ENCODE measurements at places on chromosomes 6 and 20. TPM values are rescaled to one million over a fixed set of nuclear protein-coding genes. Genes with fewer than 3 reads are reported as not detected.

ENTPD6 gene
- 29.3 TPM for total RNA-seq

DNA sequence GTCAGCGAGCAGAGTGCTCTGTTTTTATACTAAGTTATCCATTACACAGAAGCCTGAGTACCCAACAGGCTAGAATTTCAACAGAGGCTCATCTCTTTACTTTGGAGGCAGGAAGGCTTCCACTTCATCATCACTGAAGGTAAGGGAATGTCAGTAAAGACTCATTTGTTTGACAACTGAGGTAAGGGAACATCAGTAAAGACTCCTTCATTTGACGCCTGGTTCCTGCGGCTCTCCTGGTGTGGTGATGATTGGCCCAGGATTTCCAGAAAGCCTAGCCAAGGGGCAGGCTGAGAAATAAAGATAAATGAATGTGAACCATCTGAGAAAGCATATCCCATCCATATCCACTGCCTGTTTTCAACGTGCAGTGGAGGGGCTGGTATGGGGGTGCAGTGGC, 244.6 kb upstream of the ECI2 start:
- no peak for DNase-seq

ME1 gene
- total RNA-seq, result 18.9 TPM

SERINC3 gene
- 84.7 TPM for total RNA-seq

CGA gene
- total RNA-seq, result not detected

GRCh38 chr6:29925727-29926412, 16.5 kb upstream of the HLA-A start:
- no peak for DNase-seq

SLC44A4 gene
- total RNA-seq, result 1.5 TPM

VNN1 gene
- total RNA-seq, result 0.24 TPM

DNA sequence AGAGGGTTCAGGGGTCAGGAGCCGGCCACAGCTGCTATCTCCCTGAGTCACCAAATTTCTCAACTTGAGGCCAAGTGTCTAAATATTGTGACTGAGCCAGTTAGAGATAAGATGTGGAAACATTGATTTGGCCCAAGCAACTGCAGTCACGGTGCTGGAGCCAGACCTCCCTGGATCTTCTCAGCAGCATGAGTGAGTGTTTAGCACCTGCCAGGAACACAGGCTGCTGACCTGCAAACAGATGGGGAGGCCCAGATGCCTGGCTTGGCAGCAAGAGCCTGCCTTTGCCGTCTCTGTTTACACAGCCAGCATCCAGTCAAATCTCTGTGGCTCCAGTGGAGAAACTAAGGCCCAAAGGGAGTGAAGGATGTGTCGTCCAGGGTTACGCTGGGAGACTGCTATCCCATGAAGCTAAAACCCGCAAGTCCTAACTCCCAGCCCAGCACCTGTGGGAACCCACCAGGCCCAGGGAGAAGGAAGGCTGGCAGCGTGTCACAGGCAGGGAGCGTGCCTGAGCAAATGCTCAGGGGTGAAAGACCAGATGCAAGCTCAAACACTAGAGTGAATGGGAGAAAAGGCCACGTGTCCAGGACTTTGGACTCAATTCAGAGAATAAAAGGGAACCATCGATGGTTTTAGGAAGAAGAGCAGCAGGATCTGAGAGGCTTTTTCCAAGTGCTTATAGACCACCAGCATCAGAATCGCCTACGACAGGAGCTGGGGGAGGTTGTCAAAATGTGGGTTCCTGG, 15.9 kb upstream of the PTGIS start:
- DNase-seq, result peak; percentile 86

CFAP206 gene
- total RNA-seq, result not detected

DNA sequence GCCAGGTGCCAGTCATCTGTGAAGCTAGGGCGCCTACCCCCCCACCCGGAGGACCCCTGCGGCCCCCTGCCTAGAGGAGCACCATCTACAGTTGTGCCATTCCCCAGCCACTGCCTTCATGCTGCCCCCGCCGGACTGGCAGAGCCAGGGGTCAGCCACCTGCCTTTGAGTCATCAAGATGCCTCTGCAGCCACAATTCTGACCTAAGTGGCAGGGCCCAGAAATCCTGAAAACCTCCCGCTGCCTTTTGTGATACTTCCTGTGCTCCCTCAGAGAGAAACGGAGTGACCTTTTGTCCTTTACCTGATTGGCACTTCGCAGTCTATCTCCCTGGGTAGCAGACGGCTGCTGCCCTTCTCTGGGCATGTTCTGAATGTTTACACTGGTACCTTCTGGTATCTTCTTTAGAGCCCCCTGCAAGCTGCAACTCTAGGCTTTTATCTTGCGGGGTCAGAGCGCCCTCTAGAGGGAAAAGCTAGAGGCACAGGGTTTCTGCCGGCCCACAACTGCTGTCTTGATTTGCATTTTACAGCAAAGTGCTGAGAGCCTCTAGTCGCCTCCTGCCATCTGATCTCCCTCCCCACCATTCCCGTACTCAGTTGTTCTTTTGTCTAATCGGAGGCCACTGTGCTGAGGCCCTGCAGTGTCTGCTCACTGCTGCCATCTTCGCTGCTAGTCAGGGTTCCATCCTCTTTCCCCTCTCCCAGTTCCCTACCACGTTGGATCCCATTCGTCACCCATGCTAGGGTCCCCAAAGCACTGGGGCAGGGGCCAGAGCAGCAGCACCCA, 26.9 kb downstream of the SPATA2 start:
- DNase-seq, result peak; percentile 94

ANKS1A gene
- 7.4 TPM for total RNA-seq

DNA sequence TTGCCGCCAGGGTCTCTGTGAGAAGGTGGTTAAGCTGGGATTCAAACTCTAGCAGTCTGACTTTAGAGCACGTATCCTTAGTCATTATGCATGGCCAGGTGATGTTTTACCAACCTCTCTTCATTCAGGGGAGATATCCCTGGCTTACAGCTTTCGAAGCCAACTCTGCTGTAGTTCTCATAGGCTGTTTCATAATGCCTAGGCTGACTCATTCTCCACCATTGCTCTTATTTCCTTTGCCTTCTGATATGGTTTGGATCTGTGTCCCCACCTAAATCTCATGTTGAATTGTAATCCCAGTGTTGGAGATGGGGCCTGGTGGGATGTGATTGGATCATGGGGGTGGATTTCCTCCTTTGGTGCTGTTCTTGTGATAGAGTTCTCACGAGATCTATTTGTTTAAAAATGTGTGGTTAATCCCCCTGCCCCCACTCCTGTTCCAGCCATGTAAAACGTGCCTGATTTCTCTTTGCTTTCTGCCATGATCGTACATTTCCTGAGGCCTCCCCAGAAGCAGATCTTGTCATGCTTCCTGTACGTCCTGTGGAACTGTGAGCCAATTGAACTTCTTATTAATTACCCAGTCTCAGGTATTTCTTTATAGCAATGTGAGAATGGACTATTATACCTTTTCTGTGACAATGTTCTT, 94.6 kb upstream of the MAN1A1 start:
- DNase-seq, result peak; percentile 28

DNA sequence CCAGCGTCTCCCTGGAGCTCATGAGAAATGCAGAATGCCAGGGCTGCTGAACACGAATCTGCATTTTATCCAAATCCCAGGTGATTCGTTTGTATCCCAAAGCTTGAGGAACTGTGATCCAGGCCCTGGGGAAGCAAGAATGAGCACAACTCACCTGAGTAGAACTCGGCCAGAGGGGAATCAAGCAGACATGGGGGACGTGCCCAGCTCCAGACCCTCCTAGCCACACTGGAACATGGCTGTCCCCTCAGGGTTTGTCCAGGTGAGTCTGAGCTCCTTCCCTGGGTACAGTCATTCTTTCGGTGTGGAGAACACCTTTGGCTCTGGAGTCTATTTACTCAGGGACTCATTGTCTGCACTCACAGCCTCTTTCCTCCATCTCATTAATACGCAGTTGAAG, 13.3 kb downstream of the NKX2-2 start:
- no peak for DNase-seq

- DNase-seq, result no peak
Measured at GRCh38 chr6:66985816-66986215, 1278.8 kb upstream of the EYS start.

- no peak for DNase-seq
Measured at GRCh38 chr6:166667796-166668610, 41.0 kb upstream of the RPS6KA2 start.

- DNase-seq, result no peak
Measured at GRCh38 chr6:72561629-72562028, 60.2 kb upstream of the KCNQ5 start.

DNA sequence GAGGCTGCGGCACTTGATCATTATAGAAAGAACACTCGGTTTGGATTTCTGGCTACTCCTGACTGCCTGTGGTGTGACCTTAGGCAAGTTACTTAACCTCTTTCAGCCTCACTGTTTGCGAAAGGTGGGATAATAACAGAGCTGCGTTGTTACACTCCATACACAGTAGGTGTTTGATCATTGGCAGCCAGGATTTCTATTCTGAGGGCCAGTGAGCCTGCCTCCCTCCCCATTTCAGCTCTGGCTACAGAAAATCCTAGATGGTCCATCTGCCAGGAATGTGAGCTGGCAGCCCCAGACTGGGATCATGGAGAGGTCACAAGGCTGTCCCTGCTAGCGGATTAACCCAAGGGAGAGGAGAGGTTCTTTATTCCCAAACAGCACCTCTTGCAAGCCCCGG, 2.7 kb downstream of the KCNB1 start:
- DNase-seq, result no peak

DNA sequence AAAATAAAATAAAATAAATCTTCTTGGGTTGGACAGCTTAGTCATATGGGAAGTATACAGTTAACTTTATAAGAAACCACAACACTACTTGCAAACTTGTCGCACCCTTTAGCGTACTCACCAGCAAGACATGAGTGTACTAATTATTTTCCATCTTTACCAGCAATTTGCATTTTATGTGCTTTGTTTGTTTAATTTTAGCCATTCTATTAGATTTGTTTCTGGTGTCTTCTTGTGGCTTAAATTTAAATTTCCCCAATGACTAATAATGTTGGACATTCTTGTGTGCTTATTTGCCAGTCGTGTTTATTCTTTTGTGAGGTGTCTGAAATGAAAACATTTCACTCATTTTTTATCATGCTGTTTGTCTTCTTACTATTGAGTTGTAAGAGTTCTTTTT, 1172.2 kb upstream of the CITED2 start:
- peak; percentile 15 for DNase-seq

FKBP1A gene
- total RNA-seq, result 564 TPM

GRCh38 chr6:90537723-90538258, 49.1 kb downstream of the MAP3K7 start:
- peak; percentile 13 for DNase-seq

GRCh38 chr6:96926425-96926824, 1.9 kb downstream of the KLHL32 start:
- DNase-seq, result no peak

- no peak for DNase-seq
Measured at GRCh38 chr20:12673352-12673751, 335.4 kb upstream of the SPTLC3 start.

Data from RPMI7951 (cell line).